Activated CD8-positive, alpha-beta T cell treated with anti-CD3 and anti-CD28 coated beads, Interleukin-2, amount 10 ng/mL, durations not matched to agents 7 days and 5 days (primary cell): ENCODE measurements at places on chromosomes 11 and 22.

- DNase-seq = peak; percentile 60
These were observed 759 bp downstream of the DESI1 start for GRCh38 chr22:41619979-41620588.

DNA sequence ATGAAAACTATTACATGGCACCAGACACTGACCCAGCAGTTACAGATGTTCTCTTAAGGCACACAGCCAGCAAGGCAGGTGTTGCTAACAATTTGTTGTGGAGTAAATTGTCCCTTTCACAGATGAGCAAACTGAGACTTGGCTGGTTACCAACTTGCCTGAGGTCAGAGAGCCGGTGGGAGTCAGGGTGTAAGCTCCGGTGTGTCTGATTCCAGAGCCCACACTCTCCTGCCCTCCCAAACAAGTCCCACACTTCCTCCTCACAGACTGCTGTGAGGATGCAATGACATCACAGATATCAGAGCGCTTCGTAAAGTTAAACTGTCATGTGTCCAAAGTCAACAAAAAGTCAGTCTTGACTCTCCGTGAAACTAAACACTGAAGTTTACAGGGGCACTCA lies 12.5 kb downstream of the GDPD5 start:
- no peak for DNase-seq

DNA sequence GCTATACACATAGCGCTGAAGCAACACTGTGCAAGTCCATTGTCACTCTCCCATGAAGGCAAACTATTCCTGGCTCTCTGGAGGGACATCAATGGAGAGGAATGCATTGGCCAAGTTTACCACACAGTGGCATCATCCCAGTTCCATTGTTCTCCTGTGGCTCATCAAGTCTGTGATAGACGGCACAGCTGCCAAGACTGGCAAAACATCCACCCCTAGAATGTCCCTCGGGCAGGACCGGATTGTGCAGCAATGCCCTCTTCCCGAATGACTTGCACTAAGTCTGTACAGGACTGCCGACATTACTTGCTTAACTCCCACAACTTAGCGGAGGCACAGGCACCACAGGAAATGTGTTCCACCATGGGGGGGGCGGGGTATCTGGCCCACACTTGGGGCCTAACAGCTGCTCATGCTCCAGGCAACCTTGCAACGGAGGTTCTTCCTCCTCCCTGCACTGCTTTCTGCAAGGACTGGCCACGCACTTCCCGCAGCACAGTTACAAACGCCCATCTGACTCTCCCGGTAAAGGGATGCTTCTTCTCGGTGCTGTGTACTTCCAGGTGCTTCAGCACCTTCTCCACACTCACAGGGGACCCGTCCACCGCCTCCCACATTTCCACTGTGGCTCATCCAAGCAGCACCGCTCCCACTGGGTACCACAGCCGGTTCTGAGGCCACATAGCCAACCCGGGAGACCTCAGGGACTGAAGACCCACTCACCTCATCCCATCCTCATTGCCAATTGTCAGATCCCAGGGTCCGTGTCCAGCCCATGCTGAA lies 1309.6 kb upstream of the RAG2 start:
- DNase-seq = no peak

DNA sequence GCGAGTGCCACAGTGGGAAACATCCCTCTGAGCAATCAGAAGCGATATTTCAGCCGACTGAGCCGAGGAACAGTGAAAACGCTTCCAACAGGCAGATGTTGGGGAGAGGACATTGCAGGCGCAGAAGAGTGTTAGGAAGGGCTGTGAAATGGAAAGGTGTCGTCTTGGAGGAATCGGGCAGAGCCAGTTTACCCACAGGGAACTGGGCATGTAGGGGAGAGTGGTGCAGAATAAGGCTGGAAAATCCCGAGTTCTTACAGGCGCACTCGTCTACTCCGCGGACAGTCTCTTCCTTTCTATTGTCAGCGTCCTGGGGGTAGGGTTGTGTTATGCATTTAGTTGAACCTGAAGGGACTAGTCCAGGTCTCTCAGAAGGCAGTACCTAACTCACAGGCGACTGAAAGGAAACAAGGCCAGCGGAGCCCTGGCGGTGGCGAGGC lies 1.1 kb upstream of the APLP2 start:
- no peak for DNase-seq

DNA sequence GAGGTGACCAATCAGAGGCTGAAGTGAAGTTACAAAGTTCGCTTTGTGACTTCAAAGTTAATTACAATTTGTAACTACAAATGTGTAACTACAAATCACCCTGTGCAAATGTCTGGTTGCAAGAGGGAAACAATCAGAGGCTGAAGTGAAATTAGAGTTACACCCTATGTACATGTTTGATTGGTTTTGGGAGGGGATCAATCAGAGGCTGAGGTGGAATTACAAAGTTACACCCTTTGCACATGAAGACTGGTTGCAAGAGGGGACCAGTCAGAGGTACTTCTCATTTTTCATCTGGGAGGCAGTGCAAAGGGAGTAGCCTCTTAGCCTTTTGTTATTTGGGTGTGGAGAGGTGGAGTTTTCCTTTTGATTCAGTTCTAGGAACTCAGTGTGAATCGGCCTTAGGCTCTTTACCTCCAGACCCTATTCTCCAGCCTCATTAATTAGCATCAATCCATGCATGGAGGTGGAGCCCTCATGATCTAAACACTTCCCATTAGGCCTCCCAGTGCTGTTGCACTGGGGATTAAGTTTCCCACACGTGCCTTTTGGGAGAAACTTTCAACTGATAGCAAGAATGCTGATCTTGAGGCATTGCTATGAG lies 291.3 kb upstream of the MTNR1B start:
- no peak for DNase-seq

DNA sequence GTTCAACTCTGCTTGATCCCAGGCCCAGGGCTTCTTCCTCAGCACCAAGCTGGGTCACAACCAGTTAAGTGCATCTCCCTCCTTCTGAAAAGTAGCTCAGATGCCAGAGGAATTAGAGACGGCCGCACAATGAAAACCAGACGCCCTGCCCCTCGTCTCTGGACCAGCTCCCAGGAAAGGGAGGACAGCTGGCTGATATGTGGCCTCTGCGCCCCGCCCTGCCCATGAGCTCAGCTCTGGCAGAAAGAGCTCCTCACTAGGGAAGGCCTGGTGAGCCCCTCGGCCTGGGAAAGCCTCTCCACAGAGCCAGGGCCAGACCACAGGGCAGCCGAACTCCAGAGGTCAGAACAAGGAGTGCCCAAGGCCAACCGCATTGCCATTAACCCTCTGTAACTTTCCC lies 18.1 kb upstream of the SCGB1A1 start:
- no peak for DNase-seq

DNA sequence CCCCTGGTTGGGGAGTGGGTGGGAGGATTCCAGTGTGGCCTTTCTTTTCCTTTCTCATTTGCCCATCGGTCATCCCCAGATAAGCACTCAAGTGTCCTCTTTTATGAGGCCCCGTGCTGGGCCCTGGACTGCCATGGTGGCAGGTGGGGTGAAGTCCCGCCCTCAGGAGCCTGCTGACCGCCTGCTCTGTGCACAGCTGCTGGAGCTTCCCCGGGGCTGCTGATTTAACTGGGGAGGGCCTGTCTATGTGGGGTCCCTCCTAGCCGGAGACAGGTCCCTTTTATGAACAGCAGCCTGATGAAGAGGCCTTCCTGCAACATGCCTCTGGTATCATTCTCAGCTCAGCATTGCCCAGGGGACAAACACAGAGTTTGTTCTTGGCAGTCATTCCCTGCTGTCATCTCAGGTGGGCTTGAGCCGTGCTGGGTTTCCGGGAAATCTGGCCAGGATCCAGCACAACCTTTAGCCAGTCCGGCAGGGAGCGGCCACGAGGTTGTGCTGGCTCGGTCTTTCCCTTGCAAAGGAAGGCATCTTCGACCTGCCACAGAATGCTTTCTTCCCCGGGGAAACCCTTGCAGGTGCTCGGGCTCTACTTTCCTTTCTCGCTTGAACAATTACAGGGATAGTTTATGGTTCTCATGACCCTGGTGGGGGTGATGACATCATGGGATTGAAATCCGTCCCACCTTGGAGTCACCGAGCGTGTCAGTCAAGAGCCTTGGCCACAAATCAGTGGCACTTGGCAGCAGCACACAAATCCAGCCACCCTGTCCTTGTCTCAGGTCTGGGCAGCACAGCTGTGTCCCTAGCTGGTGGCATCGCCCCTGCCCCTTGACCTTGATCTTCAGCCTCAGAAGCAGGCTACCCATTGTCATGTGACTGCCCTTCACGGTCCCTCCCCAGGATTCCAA lies 20.1 kb downstream of the ST14 start:
- DNase-seq = no peak
